ENCODE measurements at places on chromosomes 7 and 10. TPM values are rescaled to one million over a fixed set of nuclear protein-coding genes. Genes with fewer than 3 reads are reported as not detected.

- DNase-seq = no peak
These were observed 13.6 kb downstream of the PRXL2A start for GRCh38 chr10:80421707-80422536.

DNA sequence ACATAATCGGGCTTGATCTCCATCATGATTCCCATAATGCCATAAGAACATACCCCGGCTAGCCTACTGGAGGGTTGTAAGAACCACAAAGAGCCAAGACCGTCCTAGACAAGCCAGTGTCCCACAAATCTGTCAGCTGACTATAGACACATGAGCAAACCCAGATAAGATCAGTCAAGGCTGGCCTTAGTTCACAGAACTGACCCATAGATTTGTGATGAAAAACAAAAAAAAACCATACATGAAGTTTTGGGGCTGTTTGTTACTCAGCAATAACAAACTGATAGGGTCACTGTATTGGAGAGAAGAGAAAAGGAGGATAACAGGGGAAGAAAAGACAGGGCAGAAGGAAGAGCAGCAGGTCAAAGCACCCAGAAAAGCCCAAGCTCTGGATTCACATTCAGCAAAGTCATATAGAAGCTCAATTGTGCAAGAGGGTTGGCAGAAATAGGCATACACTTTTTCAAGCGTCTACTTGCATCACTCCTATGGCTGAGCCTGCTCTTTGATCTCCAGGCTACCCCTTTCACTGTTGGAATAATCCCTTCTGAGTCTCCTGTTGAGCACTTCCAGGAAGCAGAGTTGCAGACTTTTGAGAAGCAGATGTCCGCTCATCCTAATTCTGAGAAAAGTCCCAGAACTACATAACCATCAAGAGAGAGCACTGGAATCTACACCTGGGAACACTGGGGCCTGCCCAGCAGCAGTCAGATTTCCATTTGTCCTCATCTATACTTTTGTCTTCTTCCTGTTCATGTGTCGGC, 122.0 kb upstream of the HABP2 start:
- DNase-seq = no peak

The MDFIC gene
- 29.9 TPM for polyA plus RNA-seq

GRCh38 chr10:1003884-1004670, 15.8 kb downstream of the GTPBP4 start:
- DNase-seq = no peak

The EMX2 gene
- polyA plus RNA-seq = 163 TPM

The TBX20 gene
- not detected for polyA plus RNA-seq

- DNase-seq = no peak
These were observed 71.3 kb downstream of the ORC5 start for GRCh38 chr7:104136561-104136960.

The HMX3 gene
- not detected for polyA plus RNA-seq

The CAPZA2 gene
- polyA plus RNA-seq = 225 TPM
